Substantia nigra (tissue), 51 donors: ENCODE measurements at places on chromosomes 16 and 17.

DNA sequence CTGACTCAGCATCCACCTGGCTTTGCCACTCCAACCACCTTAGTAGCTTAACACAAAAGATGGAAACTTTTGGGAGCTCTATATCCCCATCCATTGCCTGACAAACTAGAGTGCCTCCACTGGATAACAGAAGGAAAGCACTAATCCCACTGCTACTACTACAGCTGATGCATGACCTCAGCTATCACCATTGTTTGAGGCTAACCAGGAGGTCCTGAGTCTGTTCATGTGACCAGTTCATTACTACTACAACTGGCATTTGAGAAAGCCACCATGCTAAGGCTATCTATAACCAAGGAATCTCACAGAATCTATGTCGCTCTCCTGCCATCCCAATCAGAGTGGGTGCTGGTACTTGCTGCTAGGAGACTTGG lies 604.3 kb upstream of the CA10 start:
- DNase-seq = no peak

GRCh38 chr17:47813077-47813476 lies 8.5 kb downstream of the OSBPL7 start:
- DNase-seq = no peak

GRCh38 chr17:79801156-79802038 lies 4.5 kb upstream of the CBX8 start:
- DNase-seq = no peak

- DNase-seq = no peak
Measured at GRCh38 chr17:73831699-73832098, 187.5 kb upstream of the SDK2 start.

DNA sequence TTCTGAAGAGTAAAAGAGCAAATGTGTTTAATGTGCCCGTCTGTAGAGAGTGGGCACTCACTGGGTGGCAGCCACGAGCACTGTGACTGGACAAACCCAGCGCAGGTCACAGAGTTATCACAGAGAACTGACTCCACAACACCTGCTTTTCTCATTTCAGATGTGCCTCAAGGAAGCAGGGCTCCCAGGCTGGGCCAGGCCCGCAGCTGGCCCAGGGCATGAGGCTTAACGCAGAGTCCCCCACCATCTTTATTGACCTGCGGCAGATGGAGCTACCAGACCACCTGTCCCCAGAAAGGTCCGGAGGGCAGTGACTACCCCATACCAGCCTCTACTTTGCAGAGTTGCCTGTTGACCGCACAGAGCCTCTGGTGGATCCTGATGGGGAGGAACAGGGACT lies 11.9 kb downstream of the DNAAF8 start:
- DNase-seq = no peak

DNA sequence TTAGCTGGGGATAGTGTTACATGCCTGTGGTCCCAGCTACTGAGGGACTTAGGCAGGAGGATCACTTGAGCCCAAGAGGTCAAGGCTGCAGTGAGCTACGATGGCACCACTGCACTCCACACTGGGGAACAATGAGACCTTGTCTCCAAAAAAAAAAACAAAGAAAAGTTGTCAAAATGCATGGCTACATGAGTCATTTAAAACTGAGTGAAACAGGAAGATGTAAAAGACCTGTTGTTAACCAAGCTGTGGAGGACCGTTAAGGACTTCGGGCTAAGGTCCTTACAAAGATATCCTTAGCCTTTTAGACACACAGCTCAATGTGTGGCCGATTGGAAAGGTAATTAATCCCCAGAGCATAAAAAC lies 25.1 kb downstream of the ZP2 start:
- DNase-seq = no peak

DNA sequence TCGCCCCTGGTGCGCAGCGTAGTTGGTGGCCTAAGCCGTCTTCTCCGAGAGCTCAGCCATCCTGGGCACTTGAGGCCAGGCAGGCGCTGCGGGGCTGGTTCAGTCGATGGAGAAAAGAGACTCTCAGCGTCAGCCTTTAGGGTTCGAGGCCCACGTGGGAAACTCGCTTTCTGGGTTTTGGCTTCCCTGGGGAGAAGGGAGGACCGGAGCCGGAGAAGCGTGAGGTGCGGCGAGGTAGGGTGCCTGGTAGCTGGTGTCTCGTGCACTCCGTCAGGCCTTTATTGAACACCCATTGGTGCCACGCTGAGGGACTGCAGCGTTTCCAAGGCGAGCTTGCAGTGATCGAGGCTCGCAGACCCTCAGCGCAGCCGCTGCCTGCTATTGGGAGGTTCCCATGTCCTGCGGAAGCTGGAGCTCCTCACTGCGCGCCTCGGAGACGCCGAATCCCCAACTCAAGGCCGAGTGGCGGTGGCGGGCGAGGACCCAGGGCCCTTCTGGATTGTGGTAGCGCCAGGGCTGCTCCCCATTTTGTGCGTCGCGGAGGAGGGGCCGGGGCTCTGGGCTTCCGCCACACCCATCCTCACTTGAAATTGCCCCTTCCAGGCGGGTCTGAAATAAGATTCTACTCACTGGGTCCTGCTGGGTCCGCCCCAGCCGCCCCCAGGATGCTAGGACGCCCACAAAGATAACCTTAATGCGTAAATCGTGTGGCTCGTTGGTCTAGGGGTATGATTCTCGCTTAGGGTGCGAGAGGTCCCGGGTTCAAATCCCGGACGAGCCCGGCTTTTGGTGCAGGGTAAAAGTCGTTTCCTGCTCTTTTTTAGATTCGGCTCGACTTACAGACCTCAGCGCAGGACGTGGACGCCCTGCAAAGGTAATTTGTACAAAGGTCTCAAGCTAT lies 1.2 kb downstream of the OR1F1 start:
- DNase-seq = no peak

GRCh38 chr17:28523876-28524275 lies 17.7 kb downstream of the FOXN1 start:
- no peak for DNase-seq
